ENCODE measurements at places on chromosomes 5 and 9.

DNA sequence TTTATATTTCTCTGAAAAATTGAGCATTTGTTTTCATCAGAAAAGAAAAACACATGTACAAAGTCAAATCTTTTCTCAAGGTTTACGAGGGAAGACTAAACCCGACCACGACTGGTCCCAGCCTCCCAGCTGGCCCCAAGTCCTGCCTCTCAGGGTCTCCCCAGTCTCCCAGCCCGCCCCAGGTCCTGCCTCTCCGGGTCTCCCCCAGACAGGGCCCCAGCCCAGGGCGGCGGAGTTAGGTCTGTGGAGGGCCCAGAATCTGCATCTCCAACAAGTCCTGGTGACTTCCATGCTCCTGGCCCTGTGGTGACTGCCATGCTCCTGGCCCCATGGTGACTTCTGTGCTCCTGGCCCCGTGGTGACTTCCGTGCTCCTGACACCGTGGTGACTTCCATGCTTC, 359.9 kb downstream of the IRX2 start:
- no peak for DNase-seq

DNA sequence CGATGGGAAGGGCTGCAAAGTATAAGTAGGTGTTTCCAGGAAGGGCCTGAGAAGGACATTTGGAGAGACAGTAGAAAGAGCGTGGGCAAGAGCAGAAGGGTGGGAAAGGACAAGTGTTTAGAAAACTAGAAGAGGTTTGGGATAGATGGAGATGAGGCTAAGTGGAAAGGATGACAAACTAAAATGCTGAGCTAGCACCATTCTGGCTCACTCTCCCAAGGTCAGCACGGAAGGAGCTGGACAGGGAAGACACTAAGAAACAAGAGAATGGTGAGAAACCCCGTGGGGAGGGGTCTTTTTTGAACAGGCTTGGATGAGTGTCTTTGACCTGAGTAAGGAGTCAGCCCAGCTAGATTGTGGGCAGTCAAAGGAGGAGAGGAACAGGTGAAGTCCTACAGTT, 286.0 kb downstream of the CDK5RAP2 start:
- DNase-seq = no peak

DNA sequence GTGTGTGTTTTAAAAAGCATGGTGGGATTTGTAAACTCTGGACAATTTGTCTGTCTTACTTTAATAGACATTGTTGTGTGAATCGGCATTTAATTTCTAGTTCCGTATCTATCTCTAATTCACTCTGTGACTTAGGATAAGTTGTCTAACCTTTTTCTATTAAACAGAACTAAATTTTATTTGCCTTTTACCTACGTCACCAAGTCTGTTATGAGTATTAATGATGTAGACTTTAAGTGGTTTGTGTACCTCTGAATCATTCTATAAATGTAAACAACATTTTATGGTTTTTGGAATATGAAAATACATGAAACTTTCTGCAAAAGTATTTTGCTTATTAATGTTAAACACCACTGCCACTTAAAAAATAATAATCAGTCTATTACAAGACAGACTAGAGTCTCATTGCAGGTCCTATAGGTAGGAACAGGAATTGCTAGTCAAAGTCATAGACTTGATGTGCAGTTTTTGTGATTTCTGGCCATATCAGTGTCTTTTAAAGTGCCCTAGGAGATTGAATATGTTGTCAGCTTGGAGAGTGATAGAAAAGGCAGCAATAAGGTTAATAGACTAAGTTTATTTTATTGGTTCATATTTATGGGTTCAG, 5.6 kb downstream of the RBM27 start:
- no peak for DNase-seq

DNA sequence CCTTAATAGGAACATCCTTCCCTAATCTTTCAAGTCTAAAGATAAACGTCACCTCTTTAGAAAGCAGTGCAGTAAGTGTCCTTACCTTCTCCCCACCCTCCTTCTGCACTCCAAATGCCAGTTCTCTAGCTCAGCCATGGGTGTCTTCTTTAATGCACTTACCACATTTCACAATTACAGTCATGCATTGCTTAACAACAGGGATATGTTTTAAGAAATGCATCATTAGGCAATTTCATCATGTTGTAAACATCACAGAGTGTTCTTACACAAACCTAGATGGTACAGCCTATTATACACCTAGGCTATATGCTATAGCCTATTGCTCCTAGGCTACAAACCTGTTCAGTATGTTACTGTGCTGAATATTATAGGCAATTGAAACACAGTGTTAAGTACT, 91.2 kb downstream of the RFX3 start:
- DNase-seq = no peak

GRCh38 chr9:137771580-137771979, 106.0 kb upstream of the CACNA1B start:
- DNase-seq = no peak

DNA sequence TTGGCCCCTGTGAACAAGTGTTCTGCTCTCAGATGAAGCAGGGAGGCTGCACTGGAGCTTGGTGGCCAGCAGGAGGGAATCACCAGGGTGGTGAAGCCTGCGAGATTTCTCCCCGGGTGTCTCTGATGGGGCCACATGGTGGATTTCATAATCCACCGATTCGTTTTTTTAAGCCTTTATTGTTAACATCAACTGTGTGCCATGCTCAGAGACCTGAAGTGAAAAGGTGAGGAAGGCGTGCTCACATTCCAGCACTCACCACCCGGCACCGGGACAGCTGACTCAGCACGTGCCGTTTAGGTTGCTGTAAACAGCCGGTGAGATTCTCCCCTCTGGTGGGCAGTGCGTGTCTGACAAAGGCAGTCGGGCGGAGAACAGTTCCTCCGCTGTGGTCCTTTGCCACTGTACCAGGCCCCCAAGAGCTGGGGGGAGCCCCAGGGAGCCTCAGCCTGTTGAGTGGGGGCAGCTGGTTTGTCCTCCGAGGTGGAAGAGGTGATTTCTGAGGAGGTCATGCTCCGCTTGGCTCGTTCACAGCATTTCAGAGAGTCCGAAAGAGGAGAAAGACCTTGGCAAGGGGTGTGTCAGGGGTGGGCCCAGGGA, 12.7 kb upstream of the AHRR start:
- no peak for DNase-seq

DNA sequence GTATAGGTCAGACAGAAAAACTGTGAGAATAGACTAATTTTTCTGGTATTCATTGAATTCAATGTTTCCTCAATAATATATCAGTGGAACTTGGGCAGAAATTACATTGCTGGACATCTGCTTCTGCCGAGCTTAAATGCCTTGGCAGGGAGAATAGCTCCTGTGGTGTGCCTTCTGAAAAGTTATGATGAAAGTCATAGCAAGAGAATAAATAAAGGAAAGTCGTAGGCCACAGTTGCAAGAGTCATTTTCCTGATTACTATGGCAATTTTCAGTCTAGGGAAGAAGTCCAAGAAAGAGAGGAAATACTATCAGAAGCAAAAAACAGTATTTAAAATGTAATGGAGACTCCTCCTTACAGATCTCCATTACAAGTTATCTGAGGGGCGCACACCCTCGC, 1596.1 kb upstream of the WWC1 start:
- no peak for DNase-seq

DNA sequence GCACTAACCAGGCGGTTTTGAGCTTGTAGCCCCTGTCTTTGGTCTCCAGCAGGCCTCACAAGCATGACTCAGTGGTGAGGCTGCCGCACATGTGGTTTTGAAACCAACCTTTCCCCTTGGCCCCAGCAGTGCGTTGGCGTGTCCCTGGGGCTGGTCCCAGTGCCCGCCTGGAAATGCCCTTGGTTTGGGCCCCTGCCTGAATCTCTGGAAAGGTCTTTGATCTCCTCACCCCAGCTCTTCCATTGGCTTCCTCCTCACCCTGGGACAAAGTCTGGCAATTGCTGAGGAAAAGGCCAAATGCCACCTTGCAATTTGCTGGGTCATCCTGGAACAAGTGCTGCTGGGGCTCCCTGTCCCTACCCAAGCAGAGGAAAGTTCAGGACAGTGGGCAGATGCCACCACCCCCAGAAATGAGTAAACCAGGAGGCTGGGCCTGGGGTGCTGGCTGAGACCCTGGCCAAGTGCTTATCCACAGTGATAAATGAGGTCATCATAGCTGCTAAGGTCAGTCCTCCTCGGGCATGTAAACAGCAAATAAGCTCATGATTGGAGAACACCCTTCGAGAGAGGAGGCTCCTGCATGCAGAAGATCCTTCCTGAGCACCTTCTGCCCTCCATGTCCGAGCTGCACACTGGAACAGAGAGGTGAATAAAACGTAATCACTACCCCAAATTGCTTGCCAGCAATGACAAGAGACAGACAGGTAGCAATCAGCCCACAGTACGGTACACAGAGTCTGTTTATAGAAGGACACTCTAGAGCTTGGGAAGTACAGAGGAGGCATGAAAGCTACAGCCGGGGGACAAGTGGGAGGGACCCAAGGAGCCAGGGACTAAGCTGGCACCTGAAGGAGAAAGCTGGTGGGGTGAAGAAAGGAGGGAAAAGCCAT, 98.9 kb upstream of the CPEB4 start:
- no peak for DNase-seq

DNA sequence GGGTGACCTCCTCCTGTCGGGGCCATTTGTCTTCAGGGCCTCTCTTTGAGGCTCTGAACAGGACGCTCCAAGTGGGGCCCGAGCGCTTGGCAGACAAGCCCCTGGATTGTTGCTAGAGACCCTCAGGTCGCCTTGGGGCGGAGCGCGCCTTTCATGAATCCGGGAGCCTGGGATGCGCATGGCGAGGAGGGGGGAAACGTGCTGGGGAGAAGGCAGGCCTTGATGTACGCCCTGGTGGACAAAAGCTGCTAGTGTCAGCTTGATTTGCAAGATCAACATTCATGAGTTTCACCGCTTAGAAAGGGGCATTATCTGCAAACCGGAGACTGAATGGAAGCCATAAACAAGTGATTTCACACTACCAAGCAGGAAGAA, 226.3 kb downstream of the SMARCA2 start:
- DNase-seq = no peak

GRCh38 chr5:38032149-38032548, 192.3 kb upstream of the GDNF start:
- DNase-seq = no peak

DNA sequence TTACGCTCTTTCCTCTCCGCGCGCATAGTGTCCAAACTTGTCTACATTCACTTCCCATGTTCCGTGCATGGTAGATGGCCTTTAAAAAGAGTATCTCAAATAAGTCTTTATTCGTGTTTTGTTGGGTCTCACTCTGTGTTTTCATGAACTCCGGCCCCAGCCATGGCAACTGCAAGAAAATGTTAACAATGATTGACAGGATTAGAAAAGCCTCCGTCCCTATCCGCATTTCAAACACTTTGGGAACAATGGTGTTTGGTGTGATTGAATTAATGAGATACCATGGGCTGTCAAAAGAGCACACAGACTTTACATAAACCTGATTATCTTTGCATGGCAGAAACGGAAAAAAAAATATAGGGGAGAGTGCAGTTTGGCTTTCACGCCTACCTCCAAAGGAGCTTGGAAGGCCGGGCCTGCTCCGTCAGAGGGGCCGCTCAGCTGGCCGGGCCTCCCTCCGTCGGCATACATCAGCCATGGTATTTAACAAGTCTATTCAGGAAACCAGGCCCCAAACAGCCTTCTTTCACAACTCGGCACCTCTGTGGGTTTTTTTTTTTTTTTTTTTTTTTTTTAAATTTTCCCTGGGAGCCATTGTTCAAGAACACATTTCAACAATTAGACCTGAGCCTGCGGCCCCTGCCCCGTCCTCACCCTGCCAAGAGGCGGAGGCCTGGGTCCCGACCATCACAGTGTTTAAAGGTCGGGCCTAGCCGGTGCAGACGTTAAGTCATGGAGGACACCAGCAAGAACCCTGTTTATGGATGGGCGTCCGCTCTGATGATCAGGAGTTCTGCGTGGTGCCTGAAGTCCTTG, 323.8 kb upstream of the IRX4 start:
- DNase-seq = no peak

GRCh38 chr9:70607329-70607728, 192.9 kb upstream of the KLF9 start:
- no peak for DNase-seq

- DNase-seq = no peak
Measured at GRCh38 chr9:116767219-116767618, 80.1 kb downstream of the TRIM32 start.

- no peak for DNase-seq
Measured at GRCh38 chr9:101636247-101636646, 41.5 kb upstream of the PPP3R2 start.

- no peak for DNase-seq
Measured at GRCh38 chr5:140480310-140481014, 67.0 kb upstream of the EIF4EBP3 start.

DNA sequence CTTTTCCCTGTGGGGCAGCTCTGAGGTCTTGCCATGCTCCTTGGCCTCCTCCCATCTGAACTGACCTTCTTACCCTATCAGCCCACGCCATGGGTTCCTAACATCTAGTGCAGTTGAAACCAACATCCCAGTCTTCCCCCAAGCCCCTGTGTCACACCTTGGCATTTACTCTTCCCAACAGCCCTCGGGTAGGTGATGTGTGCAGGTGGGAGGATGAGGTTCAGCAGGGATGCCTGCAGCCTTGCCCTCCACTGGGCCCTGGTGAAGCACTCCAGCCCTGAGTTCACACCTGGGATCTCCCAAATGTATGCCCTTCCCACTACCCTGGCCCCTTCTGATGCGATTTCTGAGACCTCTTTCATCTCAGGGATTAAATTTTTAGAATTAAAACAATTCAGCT, 15.5 kb downstream of the IRX2 start:
- no peak for DNase-seq

DNA sequence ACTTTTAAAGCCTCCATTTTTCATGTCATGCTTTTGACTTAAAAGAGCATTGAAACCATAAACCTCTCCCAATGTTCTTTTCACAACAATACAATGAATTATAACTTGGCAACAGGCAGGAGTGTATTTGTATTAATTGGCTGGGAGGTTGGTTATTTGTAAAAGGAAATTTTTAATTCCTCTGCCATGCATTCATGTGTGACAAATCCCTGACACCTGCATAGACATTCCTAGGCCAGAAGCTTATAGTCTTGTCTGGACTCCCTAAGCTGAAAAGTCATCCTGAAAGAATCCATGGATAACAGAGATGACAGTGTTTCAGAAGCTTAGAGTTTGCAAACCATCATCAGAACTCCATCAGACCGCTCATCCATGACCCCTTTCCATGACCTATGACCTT, 76.3 kb upstream of the PTGER4 start:
- DNase-seq = no peak

- DNase-seq = no peak
Measured at GRCh38 chr5:65338606-65339151, 143.0 kb downstream of the ADAMTS6 start.

DNA sequence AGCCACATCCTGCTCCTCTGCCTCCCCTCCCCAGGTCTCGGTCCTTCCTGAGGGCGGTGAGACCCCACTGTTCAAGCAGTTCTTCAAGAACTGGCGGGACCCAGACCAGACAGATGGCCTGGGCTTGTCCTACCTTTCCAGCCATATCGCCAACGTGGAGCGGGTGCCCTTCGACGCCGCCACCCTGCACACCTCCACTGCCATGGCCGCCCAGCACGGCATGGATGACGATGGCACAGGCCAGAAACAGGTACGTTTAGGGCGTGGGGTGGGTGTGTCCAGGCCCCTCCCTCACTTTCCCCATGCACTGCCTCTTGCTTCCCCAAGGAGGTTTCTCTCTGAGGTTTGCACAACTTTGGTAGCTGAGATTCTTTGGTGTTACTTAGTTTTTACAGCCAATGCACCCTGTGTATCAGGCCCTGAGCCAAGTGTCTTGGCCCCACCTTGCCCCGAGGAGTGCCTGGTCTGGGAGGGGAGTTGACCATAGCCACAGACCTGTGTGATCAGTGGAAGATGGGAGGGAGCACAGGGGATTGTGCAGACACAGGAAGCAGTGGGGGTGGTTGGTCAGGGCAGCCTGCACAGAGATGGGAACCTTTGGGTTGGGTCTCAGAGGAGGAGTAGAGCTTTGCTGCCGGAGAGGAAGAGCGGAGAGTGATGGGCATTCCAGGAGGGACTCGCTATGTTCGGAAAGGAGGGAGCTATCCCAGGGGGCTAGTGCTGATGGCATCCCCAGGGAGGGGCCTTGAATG, 50.8 kb downstream of the GSN start:
- no peak for DNase-seq

Measured in CD4-positive, alpha-beta T cell (primary cell).